ENCODE measurements at places on chromosomes 3 and 15.

- no peak for DNase-seq
Measured at GRCh38 chr3:127152684-127153505, 40.0 kb upstream of the PRR23E start.

- DNase-seq, result peak; percentile 30
Measured at GRCh38 chr15:92809880-92810361, 90.2 kb upstream of the CHD2 start.

DNA sequence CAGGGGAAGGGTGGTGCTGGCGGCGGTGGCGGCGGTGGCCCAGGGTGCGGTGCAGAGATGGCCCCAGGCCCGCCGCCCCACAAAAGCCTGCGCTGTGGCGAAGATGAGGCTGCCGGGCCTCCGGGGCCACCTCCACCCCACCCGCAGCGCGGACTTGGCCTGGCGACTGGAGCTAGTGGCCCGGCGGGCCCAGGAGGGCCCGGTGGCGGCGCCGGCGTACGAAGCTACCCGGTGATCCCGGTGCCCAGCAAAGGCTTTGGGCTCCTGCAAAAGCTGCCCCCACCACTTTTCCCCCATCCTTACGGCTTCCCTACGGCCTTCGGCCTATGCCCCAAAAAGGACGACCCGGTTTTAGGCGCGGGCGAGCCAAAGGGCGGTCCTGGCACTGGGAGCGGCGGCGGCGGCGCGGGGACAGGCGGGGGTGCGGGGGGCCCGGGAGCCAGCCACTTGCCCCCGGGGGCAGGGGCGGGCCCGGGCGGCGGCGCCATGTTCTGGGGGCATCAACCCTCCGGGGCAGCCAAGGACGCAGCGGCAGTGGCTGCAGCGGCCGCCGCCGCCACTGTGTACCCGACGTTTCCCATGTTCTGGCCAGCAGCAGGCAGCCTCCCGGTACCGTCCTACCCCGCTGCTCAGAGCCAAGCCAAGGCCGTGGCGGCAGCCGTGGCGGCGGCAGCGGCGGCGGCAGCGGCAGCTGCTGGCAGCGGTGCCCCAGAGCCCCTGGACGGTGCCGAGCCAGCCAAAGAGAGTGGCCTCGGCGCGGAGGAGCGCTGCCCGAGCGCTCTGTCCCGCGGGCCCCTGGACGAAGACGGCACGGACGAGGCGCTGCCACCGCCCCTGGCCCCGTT, 1.6 kb downstream of the SKOR1 start:
- DNase-seq, result no peak

DNA sequence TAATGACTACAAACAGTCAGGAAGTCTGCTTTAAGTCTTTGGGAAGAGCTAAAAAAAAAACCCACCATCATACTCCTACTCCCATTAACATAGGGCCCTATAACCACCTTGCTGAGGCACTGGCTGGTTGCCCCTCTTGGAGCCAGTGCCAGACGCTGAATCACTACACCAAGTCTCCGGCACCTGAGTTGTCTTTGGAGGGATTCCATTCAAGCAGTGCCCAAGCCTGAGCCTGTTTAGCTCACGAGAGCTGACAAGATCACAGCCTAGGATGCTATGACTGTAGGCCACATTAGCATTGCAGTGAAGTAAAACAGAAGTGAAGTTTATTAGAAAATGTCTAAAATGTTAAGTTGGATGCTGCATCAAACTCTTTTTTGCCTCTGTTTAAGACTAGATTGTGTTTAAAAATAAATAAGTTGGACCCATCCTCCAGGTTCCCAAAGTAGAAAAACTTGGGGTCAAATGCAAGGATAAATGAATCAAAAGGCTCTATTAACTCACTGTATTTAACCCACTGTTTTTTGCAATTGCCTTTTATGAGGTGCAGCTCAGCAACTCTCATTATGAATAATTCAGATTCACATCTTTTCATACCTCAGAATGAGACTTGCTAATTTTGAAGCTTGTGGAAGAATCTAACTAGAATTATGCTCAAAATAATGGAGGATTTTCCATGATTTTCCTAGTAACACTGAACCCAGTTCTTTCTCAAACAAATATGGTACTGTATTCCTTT, 461.9 kb downstream of the FOXP1 start:
- DNase-seq, result no peak

DNA sequence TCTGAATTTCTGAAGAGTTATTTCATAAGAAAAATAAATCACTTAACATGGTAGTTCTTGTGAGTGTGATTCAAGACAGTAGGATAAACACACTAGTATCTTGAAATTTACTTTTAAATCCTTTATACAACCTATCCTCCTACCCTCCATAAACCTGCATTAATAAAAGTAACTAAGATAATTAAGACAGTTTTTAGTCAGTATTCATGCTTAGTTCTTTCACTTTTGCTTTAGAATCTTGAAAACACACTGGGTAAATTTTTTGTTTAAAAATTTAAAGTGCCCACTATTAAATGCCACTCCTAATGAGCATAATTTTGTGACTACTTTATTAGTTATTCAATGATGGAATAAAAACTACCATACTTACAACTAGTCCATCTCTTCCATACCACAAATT, 28.8 kb downstream of the GOLIM4 start:
- DNase-seq, result no peak

DNA sequence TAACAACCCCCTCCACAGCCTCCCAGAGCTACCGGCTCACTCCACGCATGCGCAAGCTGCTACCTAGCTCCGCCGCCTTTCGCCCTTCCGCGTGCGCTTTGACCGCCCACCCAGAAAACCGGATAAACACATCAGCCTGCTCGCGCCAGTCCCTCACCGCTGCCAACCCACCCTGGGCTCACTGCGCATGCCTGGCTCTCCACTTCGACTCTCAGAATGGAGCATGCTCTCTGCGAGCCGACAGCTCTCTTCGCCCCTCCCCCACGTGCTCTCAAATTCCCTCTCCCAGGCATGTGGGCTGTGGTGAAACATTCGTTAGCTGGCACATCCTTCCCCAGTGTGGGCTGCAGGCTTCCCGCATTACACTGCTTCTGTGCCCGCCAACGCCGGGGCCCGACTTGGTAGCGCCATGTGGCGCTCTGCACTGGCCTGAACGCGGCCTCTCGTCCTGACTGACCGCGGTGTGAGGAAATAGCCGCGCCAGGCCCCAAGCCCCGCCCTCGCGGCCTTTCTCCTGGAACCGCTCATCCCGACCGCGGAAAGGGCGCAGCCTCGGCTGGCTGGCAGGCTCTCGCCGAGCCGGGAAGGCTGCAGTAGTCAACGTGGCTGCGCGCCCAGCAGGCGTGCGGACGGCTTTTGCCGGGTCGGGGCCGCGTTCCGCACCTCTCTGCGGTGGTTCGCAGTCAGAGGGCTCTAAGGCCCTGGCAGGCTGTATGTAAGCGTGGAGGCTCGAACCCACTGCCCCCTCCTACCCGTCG, 445 bp upstream of the MSL2 start:
- peak; percentile 99 for DNase-seq

DNA sequence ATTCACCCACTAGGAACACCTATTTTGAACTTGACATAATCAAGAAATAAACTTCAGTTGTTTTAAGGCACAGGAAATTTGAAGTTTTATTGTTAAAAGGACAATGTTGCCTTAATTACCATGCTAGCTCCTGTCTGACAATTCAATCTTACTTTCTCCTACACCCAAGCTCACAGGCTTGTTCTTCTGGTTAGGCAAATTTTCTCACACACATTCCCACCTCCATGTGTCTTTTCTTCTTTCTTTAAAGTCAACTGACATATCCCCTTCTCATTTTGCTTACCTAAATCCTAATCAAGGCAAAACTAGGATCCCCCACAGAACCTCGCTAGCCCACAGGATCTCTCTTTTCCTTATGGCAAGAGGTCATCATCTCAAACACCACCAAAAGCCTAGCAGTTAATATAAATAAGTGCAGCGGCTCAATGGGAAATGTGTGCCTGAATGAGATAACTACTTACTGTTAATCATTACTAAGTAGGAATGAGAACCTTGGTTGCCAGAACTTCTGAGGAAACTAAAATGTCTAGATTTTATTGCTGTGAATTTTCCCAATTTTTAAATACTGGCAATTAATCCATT, 189.3 kb downstream of the PLCH1 start:
- DNase-seq, result no peak

GRCh38 chr3:161690299-161690620, 193.7 kb downstream of the OTOL1 start:
- DNase-seq, result no peak

DNA sequence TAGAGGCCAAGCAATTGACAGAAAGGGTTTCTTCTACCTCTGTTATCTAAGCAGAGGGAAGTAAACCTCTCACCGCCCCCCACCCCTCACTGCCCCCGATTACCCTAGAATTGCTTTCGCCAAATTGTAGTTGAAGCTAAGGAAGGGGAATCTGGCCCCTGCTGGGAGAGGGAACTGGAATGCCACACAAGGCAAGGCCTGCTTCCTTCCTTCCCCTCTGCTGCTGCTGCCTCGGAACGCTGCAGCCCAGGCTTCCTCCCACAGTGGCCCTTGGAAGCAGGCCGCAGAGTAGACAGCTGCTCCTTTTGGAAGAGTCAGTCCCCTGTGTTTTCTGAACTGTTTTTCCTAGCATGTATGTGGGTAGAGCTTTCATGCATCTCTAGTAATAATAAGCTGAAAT, 21.6 kb downstream of the RLBP1 start:
- DNase-seq, result no peak

- DNase-seq, result no peak
Measured at GRCh38 chr3:76624164-76624563, 415.7 kb upstream of the ROBO2 start.

GRCh38 chr15:74584779-74585178, 30.9 kb upstream of the CLK3 start:
- DNase-seq, result no peak

DNA sequence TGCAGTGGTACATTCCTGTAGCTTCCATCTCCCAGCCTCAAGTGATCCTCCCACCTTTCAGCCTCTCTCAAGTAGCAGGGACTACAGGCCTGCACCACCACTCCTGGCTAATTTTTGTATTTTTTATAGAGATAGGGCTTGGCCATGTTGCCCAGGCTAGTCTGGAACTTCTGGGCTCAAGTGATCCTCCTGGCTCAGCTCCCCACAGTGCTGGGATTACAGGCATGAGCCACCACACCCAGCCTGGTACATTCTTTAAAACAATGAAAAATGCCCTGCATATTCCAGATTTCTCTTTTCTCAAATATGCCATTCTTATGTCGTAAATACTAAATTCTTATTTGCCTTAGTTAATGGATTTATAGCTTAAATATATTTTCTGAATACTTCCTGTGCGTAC, 581.4 kb downstream of the MECOM start:
- DNase-seq, result no peak

DNA sequence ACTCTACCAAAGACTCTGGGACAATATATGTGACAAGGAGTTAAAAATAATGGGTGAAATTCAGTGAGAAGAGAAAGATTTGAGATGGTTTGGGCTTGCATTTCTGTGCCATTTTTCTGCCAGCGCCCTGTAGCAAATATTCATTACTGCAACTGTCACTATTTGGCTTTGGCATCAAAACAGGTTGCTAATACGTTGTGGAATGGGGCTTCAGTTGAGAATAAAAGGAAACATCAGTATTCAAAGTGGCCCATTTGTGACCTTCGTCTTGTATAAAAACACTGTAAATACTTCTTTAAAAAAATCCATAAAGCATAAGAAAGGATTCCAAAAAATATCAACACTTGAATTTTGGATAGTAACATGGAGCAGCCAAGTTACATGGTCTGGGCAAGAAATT, 309.2 kb downstream of the ZNF385D start:
- DNase-seq, result no peak

GRCh38 chr15:64361259-64361658, 5.3 kb upstream of the CSNK1G1 start:
- DNase-seq, result no peak

- no peak for DNase-seq
Measured at GRCh38 chr3:125512135-125512920, 7.7 kb downstream of the SNX4 start.

DNA sequence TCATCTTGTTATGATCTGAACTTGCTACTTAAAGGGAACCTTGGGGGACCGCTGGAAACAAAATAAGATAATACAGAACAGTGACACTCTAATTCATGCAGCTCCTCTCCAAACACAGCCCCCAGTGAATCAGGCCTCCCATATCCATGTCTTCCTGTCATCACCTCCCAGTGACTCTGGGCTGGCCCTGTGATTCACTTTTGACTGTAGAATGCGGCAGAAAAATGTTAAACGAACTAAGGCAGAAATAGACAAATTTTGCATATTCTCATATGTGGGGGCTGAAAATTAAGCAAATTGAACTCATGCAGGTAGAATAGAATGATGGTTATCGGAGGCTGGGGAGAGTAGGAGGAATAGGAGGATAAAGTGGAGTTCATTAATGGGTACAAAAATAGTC, 20.2 kb upstream of the GADL1 start:
- peak; percentile 35 for DNase-seq

DNA sequence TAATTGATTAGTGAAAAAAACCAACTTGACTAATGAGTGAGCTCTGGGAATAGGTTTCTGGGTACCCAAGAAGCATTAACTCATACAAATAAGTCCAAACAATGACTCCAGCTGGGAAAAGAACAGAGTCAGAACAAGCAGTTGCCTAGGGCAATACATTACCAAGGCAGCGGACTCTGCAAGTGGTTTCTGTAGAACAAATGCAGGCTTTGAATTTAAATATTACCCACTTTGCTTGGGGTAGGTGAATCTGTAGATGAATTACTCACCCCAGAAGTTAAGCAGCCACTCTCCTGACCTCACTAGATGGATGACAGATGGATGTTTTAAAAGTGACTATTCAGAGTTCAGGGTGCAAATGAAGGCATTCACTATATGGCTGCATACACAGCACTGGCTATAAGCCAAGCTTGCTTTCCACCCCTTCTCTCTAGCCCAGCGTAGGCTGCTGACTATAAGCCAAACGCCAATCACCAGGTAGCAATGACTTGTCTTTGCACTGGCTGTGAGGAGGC, 73.1 kb upstream of the BHLHE40 start:
- no peak for DNase-seq

DNA sequence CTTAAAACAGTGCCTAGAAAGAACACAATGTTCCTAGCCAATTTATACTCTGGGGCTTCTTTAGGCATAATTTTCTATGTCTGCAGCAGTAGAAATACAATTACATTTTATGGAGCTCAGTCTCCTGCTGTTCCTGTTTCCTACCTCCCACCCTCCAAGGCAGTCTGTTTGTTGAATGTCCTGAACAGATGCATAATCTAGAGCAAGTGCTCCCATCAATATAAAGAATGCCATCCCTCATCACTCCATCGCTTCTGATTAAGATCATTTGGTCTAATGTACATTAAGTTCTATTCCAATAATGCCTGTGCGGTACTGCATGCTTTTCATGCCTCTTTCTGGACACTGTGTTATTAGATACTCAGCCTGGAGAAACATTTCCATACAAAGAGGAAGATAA, 869.8 kb upstream of the CFAP20DC start:
- DNase-seq, result no peak

DNA sequence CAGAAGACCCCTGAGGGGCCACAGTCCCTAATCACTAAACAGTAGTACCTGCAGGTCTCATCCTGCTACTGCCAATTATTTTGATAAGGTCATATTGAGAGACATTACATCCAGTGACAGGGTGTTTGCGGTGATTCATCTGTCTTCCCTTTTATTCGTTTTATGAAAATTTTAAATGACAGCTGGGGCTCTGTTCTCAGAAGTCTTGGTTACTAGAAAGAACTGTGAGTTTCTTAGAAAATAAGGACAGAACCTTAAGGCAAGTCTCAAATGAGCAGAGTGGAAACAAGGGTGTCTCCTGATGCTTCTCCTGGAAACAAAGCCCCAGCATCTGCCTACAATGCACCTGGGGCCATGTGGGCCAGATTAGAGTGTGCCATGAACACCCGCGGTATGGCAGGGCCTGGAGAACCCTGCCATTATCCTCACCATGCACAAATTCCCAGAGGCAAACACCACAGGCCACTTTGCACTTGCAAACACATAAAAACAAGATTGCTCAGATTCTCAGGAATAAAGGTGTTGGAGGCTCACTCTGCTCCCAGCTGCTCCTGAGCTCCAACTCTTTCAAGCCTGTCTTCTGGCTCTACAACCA, 66.3 kb upstream of the IQSEC1 start:
- no peak for DNase-seq
